Stimulated activated CD4-positive, alpha-beta T cell treated with anti-CD3 and anti-CD28 coated beads, Interleukin-2, amount 100 ng/mL, for 48 hours (primary cell): ENCODE measurements at places on chromosomes 3 and 15.

DNA sequence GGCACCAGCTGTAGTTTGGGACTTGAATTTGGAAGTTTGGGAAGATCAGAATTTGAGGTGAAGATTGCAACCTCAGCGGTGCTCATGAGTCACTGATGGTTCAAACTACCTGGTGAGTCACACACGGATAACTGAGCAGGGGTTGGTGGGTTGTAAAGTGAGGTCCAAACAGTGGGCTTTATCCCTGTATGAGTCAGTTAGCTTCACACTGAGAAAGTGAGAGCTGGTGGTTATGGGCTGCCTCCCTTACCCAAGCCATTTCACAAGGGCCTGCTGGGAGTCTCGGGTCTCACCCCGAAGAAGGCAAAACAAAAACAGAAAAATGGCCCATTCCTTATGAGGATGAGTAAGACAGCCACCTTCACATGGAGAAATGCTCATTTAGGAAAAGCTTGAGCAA, 77.0 kb downstream of the ITGA11 start:
- no peak for DNase-seq

DNA sequence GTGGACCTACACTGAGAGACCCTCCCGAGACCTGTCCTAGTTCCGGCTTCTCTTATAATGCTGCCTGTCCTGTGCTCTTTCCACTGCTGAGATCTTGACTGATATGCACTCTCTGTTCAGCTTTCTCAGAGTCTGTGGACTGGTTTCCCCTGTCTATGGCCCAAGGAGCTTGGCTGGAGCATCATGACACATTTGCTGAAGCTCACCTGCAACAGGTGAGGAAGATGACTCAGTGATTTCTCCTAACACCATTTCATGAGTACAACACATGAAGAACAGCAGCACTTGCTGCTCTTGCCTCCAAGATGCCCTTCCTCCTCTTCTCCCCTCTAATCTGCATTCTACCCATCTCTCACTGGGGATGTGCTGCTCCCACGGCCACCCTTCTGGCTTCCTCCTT, 92.1 kb downstream of the DUT start:
- no peak for DNase-seq

- peak; percentile 26 for DNase-seq
Observed at GRCh38 chr15:89090791-89091626, 2.8 kb downstream of the ABHD2 start.

GRCh38 chr3:188941103-188941502, 230.7 kb upstream of the TPRG1 start:
- DNase-seq = no peak

GRCh38 chr3:175941352-175941751, 1082.2 kb downstream of the NAALADL2 start:
- DNase-seq = peak; percentile 0

GRCh38 chr3:127484601-127485388, 105.7 kb downstream of the TPRA1 start:
- no peak for DNase-seq

- no peak for DNase-seq
Observed at GRCh38 chr15:87689716-87690115, 566.8 kb downstream of the NTRK3 start.

DNA sequence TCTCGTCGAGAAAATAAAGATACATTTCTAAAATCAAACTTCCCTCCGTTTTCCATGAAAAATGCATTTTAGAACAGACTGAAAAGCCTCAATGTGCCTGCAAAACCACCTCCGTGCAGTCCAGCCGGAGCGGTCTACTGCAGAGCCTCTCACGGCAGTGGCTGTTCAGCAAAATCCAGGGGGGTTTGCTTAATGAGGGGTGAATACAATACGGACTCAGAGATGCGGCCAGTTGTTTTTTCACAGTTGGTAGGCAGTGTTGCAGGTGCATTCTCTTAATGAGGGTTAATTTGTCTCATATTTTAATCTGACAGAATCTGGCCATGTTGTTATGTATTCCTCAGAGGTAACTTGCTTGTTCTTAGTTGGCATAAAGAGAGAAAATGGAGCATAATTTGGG, 223.0 kb downstream of the EBLN2 start:
- DNase-seq = no peak

GRCh38 chr3:184637705-184638104, 74.2 kb downstream of the MAGEF1 start:
- DNase-seq = no peak

GRCh38 chr3:42032693-42033349, 58.3 kb upstream of the TRAK1 start:
- DNase-seq = no peak

- DNase-seq = no peak
Observed at GRCh38 chr3:198088421-198088955, 128.5 kb downstream of the LMLN start.

DNA sequence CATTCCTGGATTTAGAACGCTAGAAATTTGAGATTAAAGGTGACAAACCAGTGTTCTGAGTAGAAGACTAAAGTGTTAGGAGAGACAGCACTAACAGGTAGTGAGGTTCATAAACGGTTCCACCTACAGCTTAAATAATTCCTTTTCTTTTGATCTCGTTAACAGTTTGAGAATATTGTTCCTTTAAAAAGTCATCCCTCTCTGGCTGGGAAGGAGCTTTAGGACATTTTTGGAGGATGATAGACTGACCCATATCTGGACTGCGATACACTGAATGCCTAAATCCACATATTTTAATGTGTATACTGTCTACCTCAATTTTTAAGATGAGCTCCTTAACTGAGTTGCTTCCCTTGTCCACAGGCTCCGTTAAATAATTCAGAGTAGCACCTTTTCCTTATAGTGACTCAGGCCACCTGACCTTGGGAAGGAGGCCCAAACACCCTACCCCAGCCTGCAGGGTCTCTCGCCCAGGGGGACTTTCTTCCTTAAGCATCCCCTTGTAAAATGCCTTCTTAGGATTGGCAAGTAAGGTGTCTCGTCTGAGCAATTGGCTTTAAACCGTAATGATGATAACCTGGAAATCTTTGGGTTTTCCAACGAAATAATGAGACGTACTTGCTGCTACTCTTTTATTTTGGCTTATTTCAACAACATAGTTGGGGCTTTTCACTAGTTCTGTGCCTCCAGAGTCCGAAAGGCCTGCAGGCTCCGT, 3.3 kb downstream of the TRIM71 start:
- no peak for DNase-seq

DNA sequence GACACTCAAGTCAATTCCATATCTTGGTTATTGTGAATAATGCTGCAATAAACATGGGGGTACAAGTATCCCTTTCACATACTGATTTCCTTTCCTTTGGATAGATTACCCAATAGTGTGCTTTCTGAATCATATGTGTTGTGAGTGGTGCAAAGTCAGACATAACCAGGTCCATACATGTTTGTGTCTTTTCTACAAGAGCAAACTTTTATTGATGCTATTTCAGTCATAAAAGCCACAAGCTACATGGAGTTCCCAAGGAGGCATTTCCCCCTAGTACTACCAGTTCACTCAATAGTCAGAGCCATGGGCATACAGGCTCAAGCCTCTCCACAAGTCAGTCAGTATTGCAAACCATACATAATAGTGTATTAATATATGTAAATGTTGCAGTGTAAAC, 10.1 kb downstream of the CEP63 start:
- DNase-seq = no peak

DNA sequence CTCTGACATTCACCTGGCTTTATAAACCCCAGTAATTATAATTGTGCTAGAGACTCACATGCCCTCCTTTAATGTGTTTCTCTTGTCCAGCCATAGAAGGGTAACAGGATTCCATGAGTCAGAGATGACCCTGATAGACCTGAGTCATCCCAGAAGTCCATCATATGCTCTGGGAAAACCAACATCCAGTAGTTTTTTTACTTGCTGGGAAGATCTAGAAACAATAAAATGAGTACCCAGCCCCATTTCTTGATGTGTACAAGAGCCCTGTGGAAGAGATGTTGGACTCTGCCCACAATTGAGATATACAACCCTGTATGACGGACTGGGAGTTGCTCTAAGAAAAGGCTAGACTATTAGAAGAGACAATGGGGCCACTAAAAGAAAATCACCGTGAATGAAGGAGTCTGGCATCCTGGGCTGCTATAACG, 22.4 kb upstream of the THUMPD3 start:
- no peak for DNase-seq

GRCh38 chr3:158121295-158121694, 11.4 kb downstream of the RSRC1 start:
- DNase-seq = no peak

DNA sequence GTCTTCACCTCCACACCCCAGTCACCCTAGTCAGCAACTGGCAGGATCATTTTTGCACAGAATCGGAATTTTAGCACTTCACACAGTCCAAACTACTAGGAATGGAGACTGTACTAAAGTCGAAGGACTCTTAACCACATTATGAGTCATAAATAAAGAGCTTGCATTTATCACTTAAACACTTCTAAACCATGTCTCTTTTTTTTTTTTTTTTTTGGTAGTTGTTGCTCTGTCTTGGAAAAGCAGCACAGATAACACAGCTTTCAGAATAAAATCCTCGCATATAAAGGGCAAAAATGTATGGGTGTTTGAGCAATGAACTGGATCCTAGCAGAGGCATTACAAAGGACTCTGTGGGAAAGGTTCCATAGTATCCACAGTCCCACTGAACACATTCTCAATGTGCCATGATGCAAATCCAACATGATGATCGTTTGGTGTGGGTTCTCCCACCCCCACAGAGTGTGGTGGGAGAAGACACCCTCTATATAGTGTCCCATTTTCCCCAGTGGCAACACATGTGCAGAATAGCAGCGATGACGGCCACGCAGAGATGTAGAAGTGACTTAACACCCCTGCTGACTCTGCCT, 47.1 kb downstream of the FOXP1 start:
- DNase-seq = no peak

GRCh38 chr3:166104938-166105337, 267.7 kb upstream of the BCHE start:
- DNase-seq = no peak

DNA sequence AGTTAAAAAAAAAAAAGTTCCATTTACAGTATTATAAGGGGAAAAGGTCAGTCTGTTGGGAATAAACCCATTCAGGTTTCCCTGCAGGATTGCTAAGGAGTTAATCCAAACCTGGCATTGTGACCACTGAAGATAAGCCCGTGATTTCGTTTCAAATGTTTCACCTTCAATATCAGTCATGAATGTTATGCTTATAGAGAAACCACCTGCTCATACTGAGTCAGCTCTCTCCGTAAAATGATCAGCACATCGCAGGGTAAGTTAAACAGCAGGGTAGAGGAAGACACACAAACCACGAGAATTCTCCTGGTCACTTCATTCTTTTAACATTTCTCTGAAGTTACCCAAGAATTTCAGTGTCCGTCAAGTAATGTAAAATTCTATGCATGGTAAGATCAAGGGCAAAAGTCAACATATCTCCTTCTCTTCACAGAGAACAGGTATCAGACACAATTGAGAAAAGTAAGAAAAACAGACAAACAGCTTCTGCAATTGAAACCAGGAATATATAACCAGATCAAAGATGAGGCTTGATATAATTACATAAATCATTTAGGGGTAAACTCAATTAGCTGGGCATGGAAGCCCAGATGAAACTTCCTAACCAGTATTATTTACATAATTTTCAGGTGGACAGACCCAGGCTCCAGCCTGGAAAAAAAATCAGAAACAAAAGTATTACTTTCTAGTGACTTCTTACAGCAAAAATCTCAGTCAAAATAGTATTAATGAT, 67.6 kb upstream of the ARHGEF3 start:
- DNase-seq = no peak

DNA sequence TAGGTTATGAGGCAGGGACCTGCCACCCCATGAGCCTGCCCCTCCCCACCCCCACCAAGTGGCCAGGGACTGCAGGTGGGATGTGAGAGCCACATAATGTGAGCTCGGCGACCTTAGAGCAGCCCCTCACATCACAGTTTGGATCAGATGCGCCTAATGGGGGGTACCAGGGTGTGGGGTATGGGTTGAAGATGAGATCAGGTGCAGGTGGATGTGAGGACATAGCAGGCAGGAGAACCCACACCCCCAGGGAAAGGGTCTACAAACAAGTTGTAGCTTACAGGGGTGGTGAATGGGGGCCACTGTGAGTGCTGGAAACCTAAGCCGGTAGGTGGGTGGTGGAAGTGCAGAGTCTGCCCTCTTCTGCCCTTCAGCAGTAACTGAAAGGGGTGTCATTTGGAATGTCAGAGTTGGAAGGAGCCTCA, 94.0 kb downstream of the CORO2B start:
- no peak for DNase-seq

DNA sequence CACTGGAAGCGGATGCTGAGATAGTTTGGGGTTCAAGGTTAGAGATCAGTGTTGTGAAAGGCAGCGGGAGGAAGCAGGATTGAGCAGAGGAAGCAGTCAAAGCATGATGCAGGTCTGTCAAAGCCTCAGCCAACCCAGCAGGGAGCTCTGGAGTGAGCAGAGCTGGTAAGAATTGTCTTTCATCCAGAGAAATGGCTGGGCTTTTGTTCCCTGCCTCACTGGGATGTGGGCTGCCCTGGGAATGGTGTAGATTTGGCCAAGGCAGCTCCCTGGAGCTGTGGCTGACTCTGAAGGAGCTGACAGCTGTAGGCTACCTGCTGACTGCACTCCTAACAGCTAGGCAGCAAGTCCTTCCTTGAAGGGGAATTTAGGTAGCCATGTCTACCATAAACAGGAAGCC, 61.9 kb upstream of the STXBP5L start:
- no peak for DNase-seq

- DNase-seq = no peak
Observed at GRCh38 chr3:61110576-61110975, 140.7 kb downstream of the FHIT start.

- DNase-seq = no peak
Observed at GRCh38 chr3:55565521-55565920, 78.4 kb upstream of the WNT5A start.

DNA sequence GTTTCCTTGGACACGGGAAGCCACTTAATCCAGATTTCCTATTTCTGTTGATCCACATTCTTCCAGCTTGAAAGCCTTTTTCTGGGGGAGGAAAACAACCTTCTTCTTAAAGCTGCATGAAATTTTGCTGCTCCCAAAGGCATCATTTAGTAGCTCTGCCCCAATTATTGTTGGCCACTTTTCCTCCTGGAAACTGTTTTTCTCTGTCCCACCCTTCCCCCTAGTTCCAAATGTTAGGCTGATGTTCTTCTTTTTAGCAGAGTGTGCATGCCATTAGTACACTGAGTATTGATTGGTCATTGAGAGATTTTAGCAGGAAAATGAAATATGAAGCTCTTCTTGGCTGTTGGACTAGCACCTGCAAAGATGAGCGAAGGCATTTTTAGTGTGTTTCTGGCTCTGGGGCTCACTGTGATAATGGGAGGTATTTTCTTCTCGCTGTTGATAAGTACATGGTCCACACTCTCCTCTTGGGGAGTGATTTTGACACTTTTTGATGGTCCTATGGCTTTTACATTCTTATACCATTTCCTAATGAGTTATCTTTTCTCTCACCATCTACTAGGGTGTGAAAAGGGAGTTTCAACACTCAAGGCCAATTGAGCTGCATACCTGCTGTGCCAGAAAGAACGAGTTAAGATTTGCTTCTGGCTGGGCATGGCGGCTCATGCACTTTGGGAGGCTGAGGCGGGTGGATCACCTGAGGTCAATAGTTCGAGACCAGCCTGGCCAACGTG, 200.5 kb downstream of the PTPRG start:
- DNase-seq = no peak
